ENCODE measurements at places on chromosomes 3 and 15.
A peak's percentile ranks its signal among the peaks of the same experiment; 100 is the strongest.

DNA sequence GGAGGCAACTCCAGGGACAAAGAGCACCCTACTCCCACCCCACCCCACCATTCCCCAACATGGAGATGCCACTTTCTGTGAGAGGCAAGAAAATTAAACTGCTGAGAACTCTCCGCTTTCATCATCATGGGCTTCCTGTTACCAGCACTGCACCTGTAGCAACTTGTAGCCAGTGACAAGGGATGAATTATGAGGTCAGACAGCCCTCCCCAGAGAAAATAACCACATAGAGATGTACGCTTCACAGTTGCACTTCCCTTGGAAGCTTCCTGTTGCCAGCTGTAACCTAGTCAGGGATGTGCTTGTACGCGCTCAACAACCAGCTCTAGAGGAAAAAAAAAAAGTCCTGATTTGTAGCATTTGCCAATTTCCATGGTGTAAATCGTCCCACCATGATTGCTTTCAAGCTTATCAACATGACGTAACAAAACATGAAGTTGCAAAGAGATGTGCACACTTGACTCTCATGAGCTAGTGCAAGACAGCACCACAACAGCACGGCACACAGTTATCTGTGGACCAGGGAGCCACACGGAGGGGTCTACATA is 145.4 kb downstream of the RAB11A start:
- no peak for DNase-seq

- DNase-seq = no peak
Observed at GRCh38 chr3:127787571-127788365, 34.5 kb downstream of the MGLL start.

DNA sequence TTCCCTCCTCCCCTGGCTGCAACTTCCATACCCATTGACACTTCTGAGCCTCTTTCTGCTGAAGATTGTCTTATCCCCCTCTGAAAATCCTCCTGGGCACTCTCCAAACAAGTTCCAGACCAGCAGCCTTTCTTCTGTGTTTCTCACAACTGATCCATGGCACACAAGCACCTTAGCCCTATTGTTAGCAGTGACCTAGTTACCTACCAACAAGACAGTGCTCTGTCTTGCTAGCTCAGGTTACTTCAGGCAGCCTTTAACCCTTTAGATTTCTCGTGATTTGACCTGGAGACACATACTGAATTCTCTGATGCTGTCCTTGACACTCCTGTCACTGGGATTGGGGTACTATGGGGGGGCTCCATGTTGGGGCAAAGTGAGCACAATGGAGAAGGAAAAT is 82.1 kb downstream of the GTF2E1 start:
- DNase-seq = no peak

- DNase-seq = no peak
Observed at GRCh38 chr3:56864918-56865524, 63.3 kb upstream of the ARHGEF3 start.

DNA sequence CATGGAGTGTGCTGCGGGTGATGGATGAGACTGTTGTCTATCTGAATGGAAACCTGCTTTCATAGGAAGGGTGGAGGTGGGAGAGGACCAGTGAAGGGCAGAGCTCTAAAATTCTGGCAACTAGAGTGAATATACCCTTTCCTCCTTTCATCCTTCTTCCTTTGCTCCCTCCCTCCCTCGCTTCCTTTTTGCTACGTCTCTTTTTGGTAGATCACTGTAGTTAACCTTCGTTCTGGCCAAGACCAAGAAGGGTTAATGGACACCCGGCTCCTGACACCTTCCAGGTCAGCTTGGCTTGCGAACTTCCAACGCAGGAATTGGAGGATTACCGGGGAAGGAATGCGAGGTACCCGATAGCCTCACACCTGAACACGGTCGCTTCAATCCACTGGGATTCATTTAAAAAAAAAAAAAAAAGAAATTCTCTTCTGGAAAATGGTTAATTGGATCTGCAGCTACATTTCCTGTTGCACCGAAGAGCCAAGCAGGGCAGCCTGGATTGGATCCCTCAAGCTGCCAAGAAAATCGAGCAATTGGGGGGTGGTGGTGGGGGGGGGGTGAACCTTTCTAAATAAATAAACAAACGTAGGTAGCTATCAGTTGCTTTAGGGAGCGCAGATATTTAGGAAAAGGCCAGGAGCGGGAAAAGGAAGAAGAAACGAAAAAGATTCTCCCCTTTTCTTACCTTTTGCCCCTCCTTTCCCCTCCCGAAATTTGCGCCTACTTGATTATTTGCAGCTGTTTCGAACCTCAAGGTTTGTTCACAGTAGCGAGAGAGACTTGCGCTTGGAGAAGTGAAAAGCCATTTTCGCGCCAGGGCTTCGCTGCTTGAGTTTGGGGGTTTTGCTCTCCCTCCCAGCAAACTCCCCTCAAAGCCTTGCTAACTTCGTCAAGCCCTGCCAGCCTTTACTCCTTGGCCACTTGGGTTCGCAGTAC is 9.5 kb upstream of the NR2F2 start:
- no peak for DNase-seq

GRCh38 chr3:181719991-181720680 is 8.4 kb downstream of the SOX2 start:
- no peak for DNase-seq

- no peak for DNase-seq
Observed at GRCh38 chr3:9147896-9148266, 101.6 kb downstream of the SRGAP3 start.

GRCh38 chr3:21310161-21310560 is 440.8 kb downstream of the ZNF385D start:
- DNase-seq = no peak

DNA sequence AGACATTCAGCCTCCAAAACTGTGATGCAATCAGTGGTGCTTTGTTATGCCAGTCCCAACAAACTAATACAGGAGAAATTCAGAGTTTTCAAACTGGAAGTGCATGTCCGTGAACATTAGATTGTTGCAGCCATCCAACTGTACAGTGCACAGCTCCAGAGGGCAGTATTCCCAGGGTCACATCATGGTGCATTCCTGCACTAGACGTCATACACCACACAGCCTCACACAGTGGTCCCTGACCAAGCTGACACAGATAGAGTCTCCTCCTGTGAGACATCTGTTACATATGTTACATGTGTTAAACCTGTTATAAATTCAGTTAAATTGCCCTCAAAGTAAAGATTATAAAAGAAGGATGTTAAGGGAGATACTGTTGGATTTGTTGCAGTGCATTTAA is 209.0 kb downstream of the LRRN1 start:
- no peak for DNase-seq

- no peak for DNase-seq
Observed at GRCh38 chr3:74402821-74403220, 211.6 kb downstream of the CNTN3 start.

DNA sequence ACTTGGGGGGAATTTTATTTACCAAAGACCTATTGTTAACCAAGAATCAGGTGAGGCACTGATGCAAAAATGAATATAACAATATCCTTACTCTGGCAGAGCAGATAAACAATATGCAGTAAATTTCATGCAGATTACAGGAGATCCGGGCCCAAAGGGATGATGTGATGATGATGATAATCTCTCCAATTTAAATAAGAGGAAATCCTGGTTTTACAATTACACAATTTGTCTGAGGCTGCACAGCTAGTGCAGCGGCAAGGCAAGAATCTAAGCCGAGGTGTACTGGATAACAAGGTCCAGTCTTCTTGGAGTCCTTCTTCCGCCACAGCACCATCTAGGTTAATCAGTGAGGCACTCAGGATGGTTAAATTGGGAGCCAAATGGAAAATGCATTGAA is 2.4 kb upstream of the MESD start:
- no peak for DNase-seq

DNA sequence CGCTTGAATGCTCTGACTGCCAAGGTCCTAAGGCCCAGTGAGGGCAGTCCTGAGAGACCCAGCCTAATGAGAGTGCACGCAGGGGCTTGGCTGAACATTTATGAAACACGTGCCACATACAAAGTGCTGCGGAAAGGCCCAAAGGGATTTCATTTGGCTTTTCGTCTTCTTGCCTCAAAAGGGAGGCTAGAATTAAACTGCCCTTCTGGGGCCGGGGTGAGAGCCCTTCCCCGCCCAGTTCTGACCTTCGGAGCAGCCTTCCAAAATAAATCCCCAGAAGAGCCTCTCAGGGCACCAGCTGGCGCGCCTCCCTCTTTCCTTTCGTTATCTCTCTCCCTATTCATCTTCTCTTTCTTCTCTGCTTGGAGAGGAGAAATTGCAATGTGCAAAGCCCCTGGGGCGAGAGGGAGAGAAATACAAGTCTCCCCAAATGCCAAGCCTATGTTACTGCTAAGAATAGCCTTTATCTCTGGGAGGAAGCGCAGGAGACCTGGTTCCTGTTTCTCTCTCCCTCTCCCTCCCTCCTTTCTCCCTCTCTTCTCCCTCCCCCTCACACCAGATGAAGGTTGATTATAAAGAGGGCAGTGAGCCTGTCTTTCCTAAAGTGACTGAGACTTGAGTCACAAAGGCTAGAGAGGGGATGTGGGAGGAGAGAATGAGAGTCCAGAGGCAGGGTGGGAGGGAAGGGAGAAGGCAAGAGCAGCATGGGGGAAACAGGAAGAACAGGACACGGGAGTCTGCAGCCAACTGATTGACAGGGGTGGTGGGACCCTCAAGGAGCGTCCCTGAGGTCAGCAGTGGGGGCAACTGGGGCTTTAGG is 36.7 kb upstream of the NDUFB4 start:
- DNase-seq = no peak

DNA sequence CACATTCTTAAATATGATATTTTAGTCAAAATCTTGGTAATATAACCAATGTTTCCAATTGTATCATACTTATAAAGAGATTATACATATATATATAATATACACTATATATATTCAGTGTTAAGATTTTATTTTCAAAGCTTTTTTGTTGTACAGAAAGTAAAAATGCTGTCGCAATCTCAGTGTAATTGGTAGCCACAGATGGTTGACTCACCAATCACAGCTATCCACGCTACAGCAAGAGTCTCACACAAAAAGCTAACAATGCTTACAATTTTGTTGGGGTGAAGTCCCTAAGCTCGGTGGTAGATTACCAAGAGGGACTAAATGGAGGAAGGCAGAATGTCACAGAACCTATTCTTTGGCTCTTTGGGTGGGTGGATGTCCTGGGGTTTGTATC is 16.9 kb upstream of the CFAP161 start:
- DNase-seq = peak; percentile 6

- no peak for DNase-seq
Observed at GRCh38 chr3:29283231-29284119, 2.6 kb downstream of the RBMS3 start.

DNA sequence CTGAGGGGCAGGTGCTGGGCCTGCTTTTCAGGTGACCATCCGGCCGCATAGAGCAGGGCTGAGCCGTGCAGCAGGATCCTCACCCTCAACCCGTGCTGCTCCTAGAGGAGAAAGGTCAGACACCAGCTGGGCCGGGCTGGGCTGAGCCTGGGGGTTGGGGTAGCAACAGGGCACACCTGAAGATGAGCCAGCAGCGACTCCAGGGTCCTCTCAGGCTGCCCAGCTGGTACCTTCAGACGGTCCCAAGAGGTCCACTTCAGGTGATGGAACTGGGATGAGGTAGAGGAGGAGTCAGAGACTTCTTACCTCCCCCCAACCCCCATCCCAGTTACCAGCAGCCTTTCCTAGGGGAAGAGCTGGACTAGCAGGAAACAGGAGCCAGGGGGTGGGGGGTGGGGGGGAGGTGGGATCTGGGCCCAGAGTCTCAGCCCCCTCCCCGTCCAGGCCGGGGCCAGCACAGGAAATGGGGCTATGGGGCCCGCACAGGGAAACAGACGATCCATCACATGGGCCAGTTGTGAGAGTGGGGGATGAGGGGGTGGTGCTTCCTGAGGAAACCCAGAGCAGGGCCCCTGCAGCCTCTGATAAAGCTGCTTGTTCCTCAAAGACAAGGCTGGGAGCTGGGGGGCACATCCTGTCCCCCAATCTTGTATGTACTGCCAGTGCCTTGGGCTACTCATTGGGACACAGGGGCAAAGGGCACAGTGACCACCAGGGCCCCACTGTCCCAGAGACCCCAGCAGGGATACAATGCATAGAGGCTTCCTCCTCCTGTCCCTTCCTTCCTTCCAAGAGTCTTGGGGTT is 3.0 kb downstream of the INKA1 start:
- no peak for DNase-seq

- no peak for DNase-seq
Observed at GRCh38 chr15:89777782-89778380, 1.7 kb downstream of the MESP2 start.

DNA sequence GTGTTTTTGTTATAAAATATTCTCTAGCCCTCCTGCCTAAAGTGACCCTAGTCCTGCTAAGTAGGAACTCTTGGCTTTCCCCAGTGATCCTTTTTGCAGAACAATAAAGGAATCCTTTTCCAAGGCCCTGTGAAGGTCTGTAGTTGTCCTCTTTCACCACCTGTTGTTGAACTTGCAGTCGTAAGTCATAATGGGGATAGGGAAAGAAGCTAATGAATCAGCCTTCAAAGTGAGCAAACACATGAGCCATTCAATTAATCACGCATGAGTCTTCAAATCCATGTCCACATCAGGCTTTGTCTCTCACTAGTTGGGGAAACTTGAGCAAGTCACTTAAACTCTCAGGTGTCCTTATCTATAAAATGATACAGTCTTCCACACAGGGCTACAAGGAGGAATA is 27.6 kb downstream of the ZNF860 start:
- DNase-seq = no peak

GRCh38 chr15:69081310-69082004 is 67.0 kb downstream of the NOX5 start:
- DNase-seq = no peak

DNA sequence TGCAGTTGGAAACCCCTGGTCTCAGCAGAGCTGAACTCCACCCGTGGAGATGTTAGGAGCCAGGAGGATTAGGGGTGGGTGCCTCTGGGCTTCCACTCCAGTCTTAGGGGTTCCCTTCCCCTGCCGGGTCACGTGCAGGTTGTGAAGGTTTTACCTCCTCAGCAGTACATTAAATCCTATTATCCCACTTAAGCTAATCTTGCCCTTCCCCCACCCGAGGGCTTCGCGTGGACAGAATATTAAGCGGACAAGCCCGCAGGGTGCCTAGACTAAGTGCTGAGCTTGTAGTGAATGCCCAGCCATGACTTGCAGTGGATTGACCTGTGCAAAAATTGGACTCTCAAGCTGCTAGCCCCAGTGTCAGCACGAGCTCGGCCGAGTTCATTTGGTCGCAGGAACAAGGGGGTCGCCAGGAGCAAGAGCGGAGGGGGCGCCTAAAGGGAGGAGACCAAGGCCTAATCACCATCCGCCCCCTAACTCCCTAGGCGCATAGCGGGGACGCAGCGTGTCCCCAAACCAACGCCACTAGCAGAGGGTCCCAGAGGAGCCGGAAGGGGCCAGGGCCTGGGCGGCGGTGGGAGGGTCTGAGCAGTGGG is 498 bp upstream of the SEMA4B start:
- DNase-seq = no peak

DNA sequence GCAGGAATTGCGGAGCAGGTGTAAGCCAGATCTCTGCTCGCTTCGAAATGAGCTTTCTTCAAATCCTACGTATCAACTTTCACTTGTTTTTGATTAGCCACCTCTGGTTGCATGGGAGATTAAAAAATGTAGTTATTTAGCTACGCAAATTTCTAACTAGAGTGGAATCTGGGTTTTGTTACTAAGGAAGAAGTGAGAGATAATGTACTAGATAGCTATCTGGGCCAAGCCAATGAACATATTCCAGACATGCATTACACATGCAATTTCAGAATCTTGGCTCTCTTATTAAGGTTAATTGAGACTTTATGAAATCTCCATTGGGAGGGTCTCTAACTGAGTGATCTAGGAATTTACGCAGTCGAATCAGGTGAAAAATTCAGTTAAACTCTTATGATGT is 765.7 kb downstream of the DIPK2A start:
- DNase-seq = no peak
